Kidney glomerular epithelial cell (primary cell): ENCODE measurements at places on chromosomes 16 and 17.
A peak's percentile ranks its signal among the peaks of the same experiment; 100 is the strongest.

DNA sequence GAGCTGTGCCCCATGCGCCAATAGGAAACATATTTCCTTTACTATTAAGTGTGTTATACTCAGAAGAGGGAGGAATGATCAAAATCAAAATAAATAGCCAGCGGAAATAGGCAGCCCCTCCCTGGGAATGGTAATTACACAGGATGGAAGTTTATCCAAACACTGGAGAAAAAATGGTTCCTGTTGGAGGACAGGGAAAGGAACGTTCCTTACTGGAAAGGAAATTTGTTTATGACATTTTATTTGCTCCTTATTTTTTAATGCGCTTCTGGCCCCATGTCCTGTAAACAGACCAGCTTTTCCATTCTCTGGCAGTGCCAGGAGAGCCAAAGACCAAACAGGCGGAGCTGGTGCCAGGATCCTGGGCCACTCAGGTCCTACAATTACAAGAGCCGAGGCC is 273.7 kb downstream of the SOX9 start:
- DNase-seq: no peak

DNA sequence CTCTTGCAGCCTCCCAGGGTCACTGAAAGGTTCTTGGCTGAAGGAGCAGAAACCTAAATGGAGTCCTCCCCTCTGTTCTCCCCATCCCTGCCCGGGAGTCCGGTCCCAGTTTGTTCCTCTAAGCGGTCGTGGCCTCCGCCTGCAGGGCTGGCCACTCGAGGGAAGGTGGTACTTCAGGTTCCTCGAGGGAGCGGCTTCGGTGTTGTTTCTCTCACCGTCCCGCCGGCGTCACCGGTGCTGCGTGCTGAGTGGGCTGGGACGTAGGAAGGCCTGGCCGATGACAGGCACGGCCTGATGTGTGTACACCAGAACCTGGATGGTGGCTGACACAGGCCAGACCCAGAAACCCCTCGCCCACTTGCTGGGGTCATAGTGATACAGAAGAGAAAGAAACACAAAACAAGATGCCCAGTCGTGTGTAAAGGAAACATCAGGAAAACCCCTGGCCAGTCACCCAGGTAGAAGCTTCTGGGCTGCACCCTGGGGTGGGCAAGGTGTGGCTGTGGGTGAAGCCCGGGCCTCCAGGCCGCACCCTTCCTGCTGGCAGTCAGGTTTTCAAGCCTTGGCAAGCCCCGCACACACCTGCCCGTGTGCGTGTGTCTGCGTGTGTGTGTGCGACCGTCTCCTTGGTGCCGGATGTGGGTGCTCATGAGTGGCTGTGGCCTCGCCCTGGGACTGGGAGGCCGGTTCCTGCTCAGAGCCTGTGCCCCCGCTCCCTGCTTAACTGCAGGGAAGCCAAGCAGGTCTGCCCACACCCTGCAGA is 52.0 kb downstream of the BAIAP2 start:
- DNase-seq: no peak

- no peak for DNase-seq
Measured at GRCh38 chr16:29844575-29845331, 18.3 kb downstream of the CDIPT start.

GRCh38 chr16:2835638-2836493 is 5.8 kb downstream of the ZG16B start:
- peak; percentile 99 for DNase-seq

GRCh38 chr17:75182319-75182568 is 515 bp downstream of the SUMO2 start:
- DNase-seq: no peak

GRCh38 chr17:43151880-43152456 is 19.0 kb upstream of the NBR1 start:
- DNase-seq: no peak

GRCh38 chr16:75394941-75395340 is 38.4 kb downstream of the CFDP1 start:
- no peak for DNase-seq

DNA sequence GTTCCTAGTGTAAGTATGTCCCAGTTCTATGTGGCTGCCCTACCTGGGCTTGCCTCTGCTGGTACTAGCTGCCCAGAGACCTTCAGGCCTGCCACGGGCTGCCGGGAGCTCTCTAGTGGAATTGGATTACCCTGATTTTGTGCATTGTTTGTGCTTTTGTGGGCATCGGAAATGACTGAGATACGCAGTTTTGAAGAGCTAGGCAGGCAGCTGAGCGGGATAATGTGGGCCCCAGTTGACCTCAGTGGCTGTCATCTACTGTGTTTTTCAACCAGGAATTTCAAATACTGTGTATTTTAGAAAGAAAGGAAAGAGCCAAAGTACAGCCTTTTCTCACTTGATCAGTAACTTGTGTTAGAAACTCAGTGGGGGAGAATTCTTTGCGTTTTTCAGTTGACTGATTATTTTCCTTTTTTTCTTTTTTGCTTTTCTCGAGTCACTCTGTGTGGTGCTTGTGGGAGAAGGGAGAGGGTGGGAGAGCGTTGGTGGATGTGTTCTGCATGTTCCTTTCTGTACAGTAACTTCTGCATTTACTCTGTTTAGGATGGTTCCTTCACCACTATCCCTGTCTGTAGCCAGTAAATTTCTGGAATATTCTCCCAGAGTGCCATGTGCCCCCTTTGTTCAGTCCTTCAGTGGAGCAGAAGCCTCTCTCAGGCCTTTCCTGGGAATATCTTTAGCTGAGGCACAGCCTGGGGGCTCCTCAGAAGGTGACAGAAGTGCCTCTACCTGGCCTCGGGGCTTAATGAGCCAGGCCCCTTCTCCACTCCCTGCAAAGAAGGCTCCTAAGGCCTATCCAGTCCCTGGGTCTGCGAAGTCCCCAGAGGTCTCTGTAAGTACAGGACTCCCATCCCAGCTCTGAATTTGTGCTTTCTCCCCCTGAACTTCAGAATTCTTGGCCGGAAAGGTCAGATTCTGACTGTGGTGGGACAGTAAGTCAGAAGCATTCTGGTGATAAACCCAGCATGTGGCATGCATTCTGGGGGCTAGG is 15.0 kb upstream of the SLC12A3 start:
- DNase-seq: peak; percentile 70
